ENCODE measurements at places on chromosomes 2 and 18.

GRCh38 chr18:40473221-40474029, 1481.6 kb upstream of the PIK3C3 start:
- no peak for DNase-seq

DNA sequence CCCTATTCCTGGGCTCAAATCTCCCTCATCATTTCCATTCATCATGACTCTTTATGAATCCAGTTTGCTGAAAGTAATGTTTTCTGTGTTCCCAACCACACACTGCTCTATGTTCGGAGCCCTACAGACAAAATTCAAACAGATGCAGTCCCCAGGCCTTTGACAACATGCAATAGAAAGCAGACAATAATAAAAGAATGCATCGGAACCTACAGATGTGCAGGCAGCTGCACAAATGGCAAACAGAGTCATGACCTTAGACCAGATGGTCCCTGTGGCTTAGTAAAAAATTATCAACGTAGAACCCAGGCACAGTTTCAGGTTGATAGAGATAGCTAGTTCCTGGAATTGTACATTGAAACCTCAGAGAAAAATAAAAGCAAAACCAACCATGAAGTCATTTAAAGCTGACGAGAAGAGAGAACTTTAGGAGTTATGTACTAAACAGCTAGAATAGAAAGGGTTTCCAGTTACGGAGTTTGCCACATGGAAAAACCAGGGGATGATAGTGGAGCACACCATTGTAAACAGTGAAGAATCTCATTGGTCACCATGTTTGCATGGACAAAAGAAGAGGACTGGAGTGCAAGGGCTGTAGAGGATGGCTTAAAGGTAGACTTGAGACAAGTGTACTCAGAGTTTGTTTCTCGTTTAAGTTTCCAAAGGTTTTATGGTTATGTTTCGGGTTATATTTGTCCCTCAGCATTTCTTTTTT, 23.2 kb upstream of the ACVR1 start:
- no peak for DNase-seq

DNA sequence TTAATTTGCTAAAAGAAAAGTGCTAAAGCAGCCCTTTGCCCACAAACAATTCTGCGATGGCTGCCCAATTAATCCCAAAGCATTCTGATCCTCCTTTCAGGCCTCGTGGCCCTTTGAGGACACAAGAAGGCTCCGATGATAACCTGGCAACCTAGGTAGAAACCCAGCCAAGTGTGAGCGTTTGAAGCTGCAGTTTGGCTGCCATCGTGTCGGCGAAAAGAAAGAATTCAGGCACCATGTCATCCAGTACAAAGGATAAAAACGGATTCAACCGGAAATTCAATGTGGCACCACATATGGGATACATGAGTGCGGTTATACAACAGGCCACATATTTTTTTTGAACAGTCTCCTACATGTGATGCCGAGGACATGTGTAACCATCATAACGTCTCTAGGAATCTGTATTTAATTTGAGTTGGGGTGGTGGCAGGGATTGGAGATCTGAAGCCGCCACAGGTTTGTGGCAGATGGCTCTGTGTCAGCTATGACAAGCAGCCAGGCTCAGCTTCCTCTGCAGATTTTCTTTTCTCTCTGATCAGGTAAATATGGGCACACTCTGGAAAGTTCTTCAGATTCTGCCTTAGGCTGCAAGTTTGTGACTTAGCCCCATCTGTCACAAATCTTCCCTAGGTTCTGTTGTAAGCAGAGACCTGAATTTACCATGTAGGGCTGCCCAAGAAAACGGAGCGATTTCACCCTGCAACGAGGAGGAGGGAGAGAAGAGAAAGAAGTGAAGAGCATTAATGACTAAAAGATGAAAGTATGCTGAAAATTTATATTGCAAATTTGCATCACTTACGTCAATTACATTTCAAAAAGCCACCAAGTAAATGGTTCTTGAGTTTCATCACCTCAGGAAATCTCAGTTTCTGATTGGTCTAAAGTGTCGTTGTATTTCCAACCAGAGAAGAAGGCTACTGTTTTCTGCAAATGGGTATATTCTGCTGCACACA, 573.2 kb downstream of the ZEB2 start:
- no peak for DNase-seq

DNA sequence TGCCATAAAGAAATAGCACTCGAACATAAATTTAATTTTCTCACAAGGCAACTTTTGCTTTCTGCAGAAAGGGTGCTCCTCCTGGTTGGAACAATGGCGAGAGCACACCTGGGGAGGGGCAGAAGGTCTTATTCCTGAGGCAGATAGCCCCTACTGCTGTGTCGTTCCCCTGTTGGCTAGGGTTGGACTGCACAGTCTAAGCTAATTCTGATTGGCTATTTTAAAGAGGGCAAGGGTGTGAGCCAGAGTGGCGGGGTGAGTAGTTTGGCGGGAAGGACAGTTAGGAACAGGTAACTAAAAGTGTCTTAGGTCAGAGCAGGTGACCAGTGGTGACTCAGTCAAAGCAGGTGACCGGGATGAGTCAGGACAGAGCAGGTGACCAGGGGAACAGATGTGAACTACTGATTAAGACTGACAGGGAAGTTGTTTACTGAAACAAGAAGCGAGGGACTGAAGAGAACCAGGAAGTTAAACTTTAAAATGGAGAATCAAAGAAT, 49.7 kb upstream of the AGAP1 start:
- DNase-seq: no peak

GRCh38 chr2:238916875-238917590, 69.1 kb downstream of the TWIST2 start:
- no peak for DNase-seq

DNA sequence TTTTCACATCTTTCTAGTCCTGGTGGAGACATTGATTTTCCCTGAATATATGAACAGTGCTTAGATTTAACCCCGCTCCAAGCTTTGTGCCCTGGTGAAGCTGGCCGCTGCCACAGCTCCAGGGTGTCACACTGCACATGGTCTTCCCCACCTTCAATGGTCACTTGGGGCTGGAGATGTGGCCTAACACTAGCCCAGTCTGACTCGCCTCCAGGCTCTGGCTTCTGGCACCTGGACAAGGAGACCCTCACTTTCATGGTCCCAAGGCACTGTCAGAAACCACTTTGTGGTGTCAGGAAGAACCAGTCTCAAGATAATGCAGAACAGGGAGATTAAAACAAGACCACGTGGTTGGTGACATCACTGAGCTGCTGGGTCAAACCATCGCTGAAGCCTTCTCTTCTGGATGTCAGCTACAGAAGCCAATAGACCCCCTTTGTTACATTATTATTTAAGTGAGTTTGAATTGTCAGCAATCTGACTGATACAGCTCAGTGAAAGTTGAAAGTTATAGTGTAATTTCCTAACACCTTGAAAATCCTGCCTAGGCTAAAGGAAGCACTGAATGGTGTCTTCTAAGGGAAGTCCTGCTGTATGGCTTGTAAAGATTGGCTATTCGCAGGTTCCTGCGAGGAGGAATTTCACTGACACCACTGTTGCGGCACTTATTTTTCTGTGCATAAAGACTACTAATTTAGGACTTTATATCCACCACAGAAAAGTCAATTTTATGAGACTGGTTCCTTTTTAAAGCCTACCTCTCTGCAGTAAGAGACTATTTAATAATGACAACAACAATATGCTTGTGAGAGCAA, 55.0 kb upstream of the CTDP1 start:
- no peak for DNase-seq

DNA sequence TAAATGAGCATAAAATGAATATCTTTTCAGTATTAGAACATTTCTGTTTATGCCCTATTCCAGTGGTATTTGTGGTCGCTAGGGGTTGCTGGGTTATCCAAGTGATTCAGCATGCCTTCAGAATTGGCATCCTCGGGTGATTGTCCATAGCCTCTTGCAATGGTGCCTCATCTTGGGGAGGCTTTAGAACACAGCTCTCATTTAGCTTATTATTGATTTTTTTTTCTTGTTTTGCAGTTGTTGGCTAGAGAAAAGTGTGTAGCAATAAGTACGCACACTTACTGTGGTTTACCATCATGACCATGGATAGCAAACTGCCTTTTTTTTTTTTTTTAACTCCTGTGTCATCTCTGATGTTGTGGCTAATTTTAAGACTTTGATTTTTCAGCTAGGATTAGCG, 33.6 kb downstream of the PLEKHA3 start:
- peak; percentile 4 for DNase-seq

DNA sequence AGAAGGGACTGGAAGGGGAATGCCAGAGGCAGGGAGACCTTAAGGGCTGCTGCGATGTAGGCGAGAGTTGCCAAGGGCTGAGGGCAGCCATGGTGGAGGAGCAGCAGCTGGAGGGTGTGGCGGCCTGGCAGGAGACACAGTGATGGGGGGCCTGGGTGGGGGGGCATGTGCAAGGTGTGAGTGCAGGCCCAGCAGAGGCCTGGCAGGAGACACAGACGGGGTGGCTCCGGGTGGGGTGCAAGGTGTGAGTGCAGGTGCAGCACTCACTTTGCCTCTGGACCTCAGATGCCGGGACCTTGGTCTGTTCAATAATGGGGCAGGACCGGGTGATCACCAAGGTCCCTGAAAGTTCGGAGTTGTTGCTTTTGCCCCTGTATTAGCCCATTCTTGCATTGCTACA, 76.2 kb upstream of the ODC1 start:
- DNase-seq: no peak

- DNase-seq: no peak
Observed at GRCh38 chr18:58618822-58619595, 9.9 kb downstream of the ALPK2 start.

DNA sequence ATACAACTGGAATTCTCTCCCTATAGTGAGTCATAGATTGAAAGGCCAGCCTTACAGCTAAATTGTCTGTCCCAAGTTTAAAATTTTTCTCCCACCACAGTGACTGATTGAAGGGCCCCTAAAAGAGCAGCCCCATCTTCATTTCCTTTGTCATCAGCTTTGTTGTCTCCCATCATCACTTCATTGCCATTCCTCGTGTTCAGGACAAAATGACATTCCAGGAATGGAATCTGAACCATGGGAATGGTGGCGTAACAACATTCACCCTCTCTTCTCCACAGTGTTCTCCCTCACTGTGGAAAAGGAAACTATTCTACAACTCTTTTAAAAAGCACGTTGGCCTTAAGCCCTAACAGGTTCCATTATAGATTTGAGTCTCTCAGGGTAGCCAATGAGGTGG, 52.1 kb downstream of the PSTPIP2 start:
- DNase-seq: no peak

GRCh38 chr2:120854014-120854620, 118.4 kb downstream of the GLI2 start:
- no peak for DNase-seq

DNA sequence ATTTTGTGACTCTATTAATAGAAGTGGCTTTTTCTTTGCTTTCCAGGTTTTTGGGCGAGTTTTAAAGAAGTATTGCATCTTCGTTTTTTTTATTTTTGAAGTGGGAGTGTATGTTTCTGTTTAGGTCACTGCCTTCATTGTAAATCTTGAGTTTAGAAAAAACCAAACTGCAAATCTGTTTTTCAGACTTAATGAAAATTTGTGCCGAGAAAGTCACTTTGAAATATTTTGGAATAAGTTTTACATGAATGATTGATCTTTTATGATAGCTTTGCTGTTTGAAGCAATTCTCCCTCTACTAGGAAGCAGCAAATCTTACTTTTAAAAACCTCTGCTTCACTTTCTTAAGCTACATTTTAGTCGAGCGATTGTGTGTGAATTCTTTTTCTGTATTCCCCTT, 2.2 kb downstream of the SMAD4 start:
- no peak for DNase-seq

- peak; percentile 89 for DNase-seq
Observed at GRCh38 chr2:137220438-137220993, 455.2 kb downstream of the THSD7B start.

DNA sequence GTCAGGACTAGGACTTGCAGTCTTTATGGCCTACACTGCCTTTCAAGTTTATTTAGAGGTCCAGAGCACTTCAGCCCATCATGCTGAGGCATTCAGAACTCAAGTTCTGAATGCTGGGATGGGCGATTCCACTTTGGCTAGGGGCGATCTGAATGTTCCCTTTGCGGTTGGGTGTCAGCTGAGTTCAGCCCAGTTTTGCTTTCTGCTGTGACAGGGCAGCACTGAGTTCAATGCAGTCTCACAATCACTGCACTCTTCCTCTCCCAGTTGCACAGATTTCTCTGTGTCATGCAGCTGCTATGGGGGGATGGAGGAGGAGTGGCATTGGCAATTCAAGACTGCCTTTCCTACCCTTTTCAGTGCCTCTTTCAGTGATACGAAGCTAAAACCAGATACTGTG, 1232.0 kb upstream of the FAM98A start:
- no peak for DNase-seq

- DNase-seq: no peak
Observed at GRCh38 chr2:240873805-240874714, 5.4 kb downstream of the AGXT start.

DNA sequence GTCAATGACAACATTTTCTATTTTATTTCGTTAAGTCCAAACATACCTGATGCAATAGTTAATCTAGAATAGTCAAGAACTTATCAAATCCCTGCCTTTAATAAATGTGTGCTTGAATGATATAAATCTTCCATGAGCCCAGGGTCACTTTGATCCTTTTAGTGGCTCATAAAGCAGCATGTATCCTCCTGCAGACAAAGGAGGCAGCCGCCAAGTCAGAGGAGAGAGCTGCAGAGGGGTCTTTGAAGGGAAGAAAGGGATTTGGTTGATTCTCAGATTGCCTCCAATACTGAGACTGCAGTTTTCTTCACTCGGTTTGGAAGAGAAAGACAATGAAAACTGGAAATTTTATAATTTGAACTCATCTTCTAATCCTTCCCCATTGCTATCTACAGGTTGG, 378.4 kb upstream of the PIK3C3 start:
- no peak for DNase-seq

DNA sequence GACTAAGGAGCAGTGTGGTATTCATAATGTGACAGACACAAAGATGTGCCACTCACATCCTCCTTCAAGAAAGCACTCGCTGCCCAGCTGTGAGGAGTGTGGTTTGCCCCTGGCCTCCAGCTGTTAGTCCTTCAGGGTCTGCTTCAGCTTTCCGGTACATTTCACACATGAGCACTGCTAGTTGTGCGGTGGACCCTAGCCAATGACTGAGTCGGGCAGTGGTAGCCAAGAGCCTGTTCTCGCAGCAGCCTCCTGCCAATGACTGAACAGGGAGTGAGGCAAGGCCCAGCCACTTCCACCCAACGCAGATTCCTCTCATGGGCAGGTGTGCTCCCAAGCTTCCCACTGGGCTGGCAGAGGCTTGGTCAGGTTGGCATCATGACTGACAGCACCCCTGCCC, 254.3 kb downstream of the RBM43 start:
- DNase-seq: no peak

All from cardiac fibroblast (primary cell).